ENCODE measurements at places on chromosomes 4 and X.
A peak's percentile ranks its signal among the peaks of the same experiment; 100 is the strongest.

DNA sequence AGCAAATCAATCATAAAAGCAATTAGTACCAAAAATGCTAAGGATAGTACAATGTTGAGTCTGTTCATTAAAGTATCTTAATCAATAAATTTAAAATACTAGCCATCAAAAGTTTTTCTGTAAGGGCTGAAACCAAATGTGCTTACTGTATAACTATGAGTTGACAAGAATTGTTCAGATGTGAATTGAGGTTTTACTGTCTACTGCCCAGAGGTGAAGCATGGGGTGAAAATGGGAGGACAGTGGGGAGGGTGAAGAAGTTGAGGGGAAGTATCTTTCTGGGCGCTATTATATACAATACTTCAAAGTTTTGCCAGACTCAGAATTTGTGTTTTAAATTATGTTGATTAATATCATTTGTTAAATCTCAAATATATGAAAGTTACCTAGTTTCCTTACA, 4.1 kb upstream of the PPBP start:
- no peaks in the 10 kb centered on the region for H3K4me1 ChIP-seq
- peaks cover 4% of the 10 kb centered on the region for H3K36me3 ChIP-seq
- DNase-seq, result no peak
- H3K4me3 ChIP-seq, result no peak overlapping the region
- H3K27ac ChIP-seq, result no peak overlapping the region

DNA sequence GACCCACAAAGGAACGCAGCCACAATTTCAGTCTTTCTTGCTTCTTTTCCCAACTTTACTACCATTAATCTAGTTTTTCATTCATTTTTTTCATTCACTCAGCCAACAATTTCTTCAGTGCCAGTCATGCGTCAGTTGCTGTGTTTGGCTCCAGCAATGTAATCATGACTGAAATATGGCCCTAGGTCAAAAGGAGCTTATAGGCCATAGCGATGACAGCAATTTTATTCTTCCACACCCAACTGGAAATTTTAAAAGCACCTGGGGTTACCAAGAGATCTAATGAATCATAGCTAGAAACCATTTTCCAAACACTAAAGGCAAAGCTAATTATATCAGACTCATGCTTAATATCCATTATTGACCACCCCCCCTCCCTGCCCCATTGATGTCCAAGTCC, 29.8 kb upstream of the C1QTNF7 start:
- H3K4me3 ChIP-seq, result no peak overlapping the region
- H3K36me3 ChIP-seq, result no peaks in the 10 kb centered on the region
- H3K4me1 ChIP-seq, result peaks cover 16% of the 10 kb centered on the region
- peaks cover 2% of the 10 kb centered on the region for H3K27me3 ChIP-seq

- no peak for DNase-seq
- H3K27me3 ChIP-seq, result no peaks in the 10 kb centered on the region
- peak overlapping the region; percentile 72 for H3K4me3 ChIP-seq
- H3K27ac ChIP-seq, result peak overlapping the region; percentile 93
- peaks cover 28% of the 10 kb centered on the region for H3K4me1 ChIP-seq
Measured at GRCh38 chrX:147917700-147918695, 6.3 kb downstream of the FMR1 start.

- DNase-seq, result no peak
- H3K27ac ChIP-seq, result no peak overlapping the region
- H3K4me3 ChIP-seq, result no peak overlapping the region
- no peaks in the 10 kb centered on the region for H3K27me3 ChIP-seq
- H3K4me1 ChIP-seq, result peaks cover 5% of the 10 kb centered on the region
- H3K36me3 ChIP-seq, result no peaks in the 10 kb centered on the region
Measured at GRCh38 chr4:183141997-183142396, 42.9 kb downstream of the WWC2 start.

DNA sequence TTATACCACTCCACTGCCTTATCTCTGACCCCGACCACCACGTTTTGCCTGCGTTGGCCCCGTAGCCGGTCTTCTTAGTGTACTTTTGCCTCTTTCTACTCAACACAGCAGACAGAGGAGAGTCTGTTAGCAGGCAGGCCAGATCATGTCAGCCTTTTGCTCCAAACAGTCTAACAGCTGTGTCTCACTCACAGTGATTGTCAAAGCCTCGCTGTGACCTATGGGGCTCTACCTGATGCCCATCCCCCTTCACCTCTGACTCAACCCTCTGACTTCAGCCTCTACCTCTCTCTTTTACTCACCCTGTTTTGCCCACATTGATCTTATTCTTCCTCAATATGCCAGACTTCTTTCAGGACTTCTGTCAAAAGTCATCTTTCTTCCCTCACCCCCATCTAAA, 127.1 kb downstream of the TRIML1 start:
- no peaks in the 10 kb centered on the region for H3K36me3 ChIP-seq
- no peak overlapping the region for H3K4me3 ChIP-seq
- H3K4me1 ChIP-seq, result no peaks in the 10 kb centered on the region
- H3K27ac ChIP-seq, result no peak overlapping the region
- no peaks in the 10 kb centered on the region for H3K27me3 ChIP-seq

Data from effector memory CD8-positive, alpha-beta T cell (primary cell).